PC-9 (cell line): ENCODE measurements at places on chromosomes 2 and 18. TPM values are rescaled to one million over a fixed set of nuclear protein-coding genes. Genes with fewer than 3 reads are reported as not detected.
A peak's percentile ranks its signal among the peaks of the same experiment; 100 is the strongest.

DNA sequence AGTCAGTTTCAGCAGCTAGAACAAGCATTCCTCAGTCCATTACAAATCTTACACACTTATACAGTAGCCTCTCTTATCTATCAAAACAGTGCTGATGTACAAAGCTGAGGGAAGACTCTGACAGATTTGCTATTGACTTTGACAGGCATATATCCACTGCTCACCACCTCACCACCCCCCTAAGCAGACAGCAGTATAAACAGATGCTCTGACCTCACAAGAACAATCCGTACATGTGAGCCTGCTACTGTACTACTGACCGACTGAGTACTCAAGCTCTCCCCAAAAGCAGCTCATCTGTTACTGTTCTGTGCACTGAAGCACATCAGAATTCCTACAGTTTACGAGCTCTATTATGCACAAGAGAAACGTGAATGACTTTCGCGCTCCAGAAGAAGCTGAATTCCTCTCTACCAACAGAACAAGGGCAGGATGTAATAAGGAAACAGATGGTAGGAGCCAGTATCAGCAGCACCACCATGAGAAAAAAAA lies 95.6 kb upstream of the PDE1A start:
- no peaks in the 10 kb centered on the region for H3K4me1 ChIP-seq
- no peak overlapping the region for H3K27ac ChIP-seq
- H3K36me3 ChIP-seq, result no peaks in the 10 kb centered on the region
- H3K27me3 ChIP-seq, result no peaks in the 10 kb centered on the region
- DNase-seq, result no peak

DNA sequence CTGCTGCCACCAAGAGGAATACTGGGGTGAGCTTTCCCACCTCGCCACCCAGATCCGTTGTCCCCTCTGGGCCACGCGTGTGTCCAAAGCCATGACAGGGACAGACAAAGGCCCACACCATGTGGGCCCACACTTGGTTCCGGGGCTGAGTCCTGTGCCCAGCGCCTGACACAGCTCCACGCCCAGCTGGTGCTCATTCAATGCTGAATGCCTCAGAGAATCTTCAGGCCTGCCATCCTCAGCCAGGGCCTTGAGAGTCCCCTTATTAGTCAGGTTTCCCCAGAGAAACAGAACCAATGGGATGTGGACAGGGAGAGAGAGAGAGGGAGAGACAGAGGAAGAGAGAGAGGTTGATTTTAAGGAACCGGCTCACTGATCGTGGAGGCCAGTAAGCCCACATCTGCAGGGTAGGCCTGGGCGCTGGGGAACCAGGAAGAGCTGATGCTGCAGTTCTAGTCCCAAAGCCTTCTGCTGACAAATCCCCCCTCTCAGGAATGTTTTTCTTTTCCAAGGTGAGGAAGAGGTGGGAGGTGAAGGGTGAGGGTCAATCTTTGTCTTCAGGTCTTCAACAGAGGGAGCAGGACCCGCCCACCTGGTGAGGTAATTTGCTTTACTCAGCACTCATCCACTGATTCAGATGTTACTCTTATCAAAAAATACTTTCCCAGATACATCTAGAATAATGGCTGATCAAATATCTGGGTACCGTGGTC lies 10.2 kb upstream of the SPATA3 start:
- peaks cover 3% of the 10 kb centered on the region; the same call in 1 of the 2 replicates for H3K4me1 ChIP-seq
- no peak overlapping the region for H3K4me3 ChIP-seq
- H3K27ac ChIP-seq, result no peak overlapping the region
- no peaks in the 10 kb centered on the region for H3K36me3 ChIP-seq
- no peak for DNase-seq

DNA sequence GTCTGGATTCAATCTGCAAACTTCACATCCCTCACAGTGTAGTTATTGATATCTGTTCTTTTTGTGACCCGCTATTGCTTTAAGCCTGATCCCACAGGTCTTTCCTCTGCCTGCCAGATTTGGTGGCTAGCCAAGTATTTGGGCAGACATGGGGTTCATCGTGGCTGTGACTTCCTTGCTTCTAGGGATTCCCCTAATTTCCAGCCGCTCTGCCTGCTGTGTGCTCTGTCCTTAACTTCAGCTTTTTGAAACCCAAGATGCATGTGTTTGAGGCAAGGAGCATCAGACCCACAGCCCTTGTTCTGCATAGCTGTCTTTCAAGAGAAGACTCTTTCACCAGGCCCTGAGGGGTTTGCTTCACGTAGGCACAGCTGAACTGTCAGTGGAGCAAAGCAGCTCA lies 54.2 kb downstream of the NCAPH start:
- no peak overlapping the region for H3K4me3 ChIP-seq
- H3K27ac ChIP-seq, result no peak overlapping the region
- no peaks in the 10 kb centered on the region for H3K36me3 ChIP-seq
- DNase-seq, result no peak
- H3K4me1 ChIP-seq, result no peaks in the 10 kb centered on the region

The GPAT2 gene
- total RNA-seq, result 9.1 and 11.0 TPM in 2 replicates

The LYPD6 gene
- total RNA-seq, result 0.74 and 1.1 TPM in 2 replicates

- DNase-seq, result no peak
- no peak overlapping the region for H3K4me3 ChIP-seq
- H3K27me3 ChIP-seq, result no peaks in the 10 kb centered on the region
- H3K27ac ChIP-seq, result no peak overlapping the region
- H3K4me1 ChIP-seq, result no peaks in the 10 kb centered on the region
Observed at GRCh38 chr2:183229386-183229785, 105.1 kb downstream of the NUP35 start.

DNA sequence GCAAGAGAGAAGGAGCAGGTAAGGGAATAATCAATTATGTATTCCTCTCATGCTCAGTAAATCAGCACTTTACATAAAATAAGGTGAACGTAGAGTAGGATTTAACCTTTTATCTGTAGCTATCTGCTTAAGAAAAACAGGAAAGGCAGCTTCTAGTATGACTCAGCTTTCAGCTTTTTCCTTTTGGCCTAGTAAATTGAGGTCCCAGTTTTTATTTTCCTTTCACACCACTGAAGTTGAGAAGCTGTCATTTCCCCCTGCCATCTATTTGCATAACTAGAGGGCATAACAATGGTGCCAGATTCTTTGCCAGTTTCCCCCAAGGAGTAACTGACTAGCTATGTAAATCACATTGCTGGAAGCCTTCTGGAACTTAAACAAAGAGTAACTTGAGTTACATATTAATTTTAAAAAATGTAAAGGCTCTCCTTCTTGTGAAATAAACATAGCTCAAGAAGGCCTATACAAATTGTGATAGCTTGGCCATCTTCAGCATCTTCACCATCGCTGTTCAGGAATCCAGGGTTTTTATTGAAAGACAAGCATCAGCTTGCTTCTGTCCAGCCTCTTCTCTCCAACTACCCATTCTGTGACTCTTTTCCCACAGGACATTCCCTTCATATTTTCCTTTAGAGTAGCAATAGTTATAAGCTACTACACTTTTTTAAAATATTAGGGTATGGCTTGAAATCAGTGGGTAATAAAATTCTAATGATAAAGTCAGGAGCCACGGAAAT lies 97.0 kb downstream of the KYNU start:
- H3K36me3 ChIP-seq, result peaks cover 4% of the 10 kb centered on the region
- H3K27me3 ChIP-seq, result no peaks in the 10 kb centered on the region
- DNase-seq, result peak; percentile 97
- H3K4me1 ChIP-seq, result peaks cover 52% of the 10 kb centered on the region

GRCh38 chr2:78676921-78677696 lies 348.4 kb upstream of the REG3G start:
- no peak overlapping the region for H3K4me3 ChIP-seq
- no peaks in the 10 kb centered on the region for H3K36me3 ChIP-seq
- no peaks in the 10 kb centered on the region for H3K27me3 ChIP-seq

The SEMA4C gene
- 52.8 and 60.5 TPM in 2 replicates for total RNA-seq

The HJURP gene
- 109 TPM in 2 replicates for total RNA-seq

DNA sequence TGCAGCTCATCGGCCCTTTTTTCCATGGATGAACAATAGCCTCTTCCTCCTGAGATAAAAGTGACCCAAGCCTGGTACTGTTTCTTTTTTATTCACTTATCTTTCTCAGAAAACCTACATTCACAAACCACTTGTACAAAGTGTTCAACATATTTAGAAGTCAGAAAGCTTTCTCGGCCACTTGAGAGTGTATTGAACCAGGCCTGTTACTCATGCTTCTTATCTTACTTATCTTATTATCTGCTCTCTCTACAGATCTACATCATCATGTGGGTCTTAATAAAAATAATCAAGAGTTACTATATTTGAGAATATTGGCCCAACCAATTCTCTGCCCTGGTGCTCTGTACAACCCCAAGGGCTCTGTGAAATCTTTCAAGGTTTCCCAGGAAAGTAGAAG lies 242.1 kb downstream of the MREG start:
- H3K4me1 ChIP-seq, result peaks cover 22% of the 10 kb centered on the region; the same call in 1 of the 2 replicates
- no peak overlapping the region for H3K4me3 ChIP-seq
- DNase-seq, result no peak
- no peak overlapping the region for H3K27ac ChIP-seq
- H3K27me3 ChIP-seq, result no peaks in the 10 kb centered on the region
- no peaks in the 10 kb centered on the region for H3K36me3 ChIP-seq

- H3K36me3 ChIP-seq, result no peaks in the 10 kb centered on the region
- H3K27ac ChIP-seq, result no peak overlapping the region
- no peak overlapping the region for H3K4me3 ChIP-seq
- H3K4me1 ChIP-seq, result peaks cover 7% of the 10 kb centered on the region; the same call in 1 of the 2 replicates
Observed at GRCh38 chr2:67841711-67842110, 221.1 kb downstream of the C1D start.

The MFSD2B gene
- 0.78 and 1.1 TPM in 2 replicates for total RNA-seq

The HS6ST1 gene
- 20.2 and 26.2 TPM in 2 replicates for total RNA-seq

The ERICH2 gene
- 1.7 and 2.0 TPM in 2 replicates for total RNA-seq

The ARPC2 gene
- total RNA-seq, result 228 and 273 TPM in 2 replicates

DNA sequence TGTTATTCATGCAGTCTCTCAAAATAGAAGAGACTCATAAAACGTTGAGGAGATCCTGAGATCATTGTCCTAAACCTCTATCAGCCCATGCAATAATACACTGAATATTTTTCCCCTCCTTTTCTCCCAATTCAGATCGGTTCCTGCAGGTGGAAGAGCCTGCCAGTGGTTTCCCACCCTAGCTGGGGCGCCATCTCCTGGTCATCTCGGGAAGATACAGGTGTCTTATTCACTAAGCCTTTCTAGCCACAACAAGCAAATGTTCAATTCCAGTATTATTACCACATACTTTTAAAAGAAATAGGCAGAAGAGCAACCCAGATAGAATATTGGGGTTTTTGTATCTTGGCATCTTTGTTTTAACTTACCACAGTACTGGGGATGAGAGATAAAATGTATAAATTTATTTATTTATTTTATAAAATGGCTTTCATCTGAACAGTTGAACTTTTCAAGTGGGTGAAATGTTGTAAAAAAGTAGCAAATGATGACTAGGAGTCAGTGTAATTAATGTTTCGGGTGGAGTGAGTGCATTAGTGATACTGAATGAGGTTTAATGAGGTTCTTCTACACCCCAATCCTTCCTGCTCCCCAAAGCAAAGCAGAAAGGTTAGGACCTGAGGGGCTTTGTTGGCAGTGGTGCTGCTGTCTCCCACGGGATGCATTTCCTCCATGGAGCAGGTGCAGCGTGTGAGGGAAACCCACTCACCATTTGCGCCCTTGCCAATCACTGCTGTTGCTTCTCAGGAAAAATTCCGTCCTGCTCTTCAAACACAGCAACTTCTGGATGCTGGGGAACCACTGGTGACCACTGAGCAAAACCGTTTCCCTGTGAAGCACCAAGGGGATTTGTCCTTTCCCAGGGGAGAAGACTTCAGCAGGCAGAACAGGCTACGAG lies 147.1 kb upstream of the FHL2 start:
- H3K27ac ChIP-seq, result no peak overlapping the region
- H3K27me3 ChIP-seq, result no peaks in the 10 kb centered on the region
- DNase-seq, result peak; percentile 46
- peaks cover 22% of the 10 kb centered on the region for H3K4me1 ChIP-seq
- H3K36me3 ChIP-seq, result no peaks in the 10 kb centered on the region
- no peak overlapping the region for H3K4me3 ChIP-seq

The ADRA2B gene
- 0.26 and 0.55 TPM in 2 replicates for total RNA-seq

DNA sequence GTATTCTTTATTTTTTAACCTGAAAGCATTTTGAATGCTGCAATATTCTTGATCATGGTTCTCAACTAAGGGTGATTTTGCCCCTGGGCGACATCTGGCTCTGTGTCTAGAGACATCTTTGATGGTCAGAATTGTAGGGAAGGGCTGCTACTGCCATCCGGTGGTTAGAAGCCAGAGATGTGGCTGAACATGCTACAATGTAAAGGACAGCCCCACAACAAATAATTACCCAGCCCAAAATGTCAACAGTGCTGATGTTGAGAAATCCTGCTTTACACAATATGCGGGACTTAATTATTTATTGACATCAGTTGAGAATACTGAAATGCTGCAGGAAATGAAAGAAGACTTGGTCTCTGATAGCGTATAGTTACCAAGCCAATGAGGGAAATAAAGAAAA lies 37.5 kb upstream of the SERPINB2 start:
- H3K4me1 ChIP-seq, result peaks cover 5% of the 10 kb centered on the region; the same call in 1 of the 2 replicates
- no peaks in the 10 kb centered on the region for H3K36me3 ChIP-seq
- H3K27me3 ChIP-seq, result no peaks in the 10 kb centered on the region
- DNase-seq, result peak; percentile 78
- H3K27ac ChIP-seq, result no peak overlapping the region
- H3K4me3 ChIP-seq, result no peak overlapping the region

The UGT1A9 gene
- total RNA-seq, result not detected in 2 replicates

DNA sequence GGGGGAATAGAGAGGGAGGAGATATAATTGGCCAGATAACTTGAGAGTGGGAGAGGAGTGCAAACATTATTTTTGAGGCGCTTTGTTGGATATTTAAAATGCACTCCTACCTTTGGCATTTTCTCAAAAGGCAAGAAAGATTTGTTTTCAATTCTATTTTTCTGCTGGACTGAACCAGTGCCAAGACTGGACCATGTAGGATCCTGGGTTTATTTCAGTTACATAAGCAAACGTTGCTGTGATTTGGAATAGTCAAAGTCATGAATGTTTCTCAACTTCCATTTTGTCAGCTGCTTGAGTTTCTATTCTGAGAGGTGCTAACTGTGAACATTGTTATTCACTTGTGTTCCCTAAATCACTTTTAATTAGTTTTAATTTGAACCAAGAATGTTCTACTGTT lies 8.9 kb upstream of the CHRNA1 start:
- no peak for DNase-seq
- no peaks in the 10 kb centered on the region for H3K36me3 ChIP-seq
- H3K4me3 ChIP-seq, result no peak overlapping the region
- H3K27ac ChIP-seq, result no peak overlapping the region

The RSAD2 gene
- not detected in 2 replicates for total RNA-seq

GRCh38 chr2:96356889-96357288 lies 21.3 kb downstream of the NCAPH start:
- no peak overlapping the region for H3K4me3 ChIP-seq
- no peak overlapping the region for H3K27ac ChIP-seq
- DNase-seq, result no peak
- H3K27me3 ChIP-seq, result no peaks in the 10 kb centered on the region
